Foreskin keratinocyte (primary cell): ENCODE measurements at places on chromosomes 3 and 15. TPM values are rescaled to one million over a fixed set of nuclear protein-coding genes. Genes with fewer than 3 reads are reported as not detected.

- no peak for DNase-seq
Measured at GRCh38 chr3:137081711-137082110, 123.9 kb downstream of the IL20RB start.

Gene NUTM1
- not detected in 2 replicates for total RNA-seq

DNA sequence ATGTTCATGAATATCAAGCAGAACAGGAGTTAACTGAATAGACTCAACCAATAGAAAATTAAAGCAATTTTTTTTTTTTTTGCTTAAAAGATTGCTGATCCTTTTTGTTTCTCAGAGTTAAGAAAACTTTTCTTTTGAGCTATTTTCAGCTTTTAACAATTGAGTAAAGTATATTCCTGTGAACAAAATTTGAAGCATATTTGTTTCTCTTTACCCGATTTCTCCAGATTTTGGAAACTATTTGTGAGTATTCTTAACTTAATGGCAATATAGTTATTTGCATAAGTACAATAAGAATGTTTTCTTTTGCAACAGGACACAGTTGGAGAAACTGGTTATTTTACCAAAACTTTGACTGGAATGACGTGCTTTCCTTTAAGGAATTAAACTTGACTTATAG, 53.4 kb upstream of the C15orf39 start:
- no peak for DNase-seq

Gene PAK6
- 14.1 and 15.6 TPM in 2 replicates for total RNA-seq

Gene CIB2
- total RNA-seq = 13.6 and 17.4 TPM in 2 replicates
